Activated CD4-positive, alpha-beta T cell treated with anti-CD3 and anti-CD28 coated beads for 36 hours (primary cell): ENCODE measurements at places on chromosomes 2 and 18. TPM values are rescaled to one million over a fixed set of nuclear protein-coding genes. Genes with fewer than 3 reads are reported as not detected.
A peak's percentile ranks its signal among the peaks of the same experiment; 100 is the strongest.

DNA sequence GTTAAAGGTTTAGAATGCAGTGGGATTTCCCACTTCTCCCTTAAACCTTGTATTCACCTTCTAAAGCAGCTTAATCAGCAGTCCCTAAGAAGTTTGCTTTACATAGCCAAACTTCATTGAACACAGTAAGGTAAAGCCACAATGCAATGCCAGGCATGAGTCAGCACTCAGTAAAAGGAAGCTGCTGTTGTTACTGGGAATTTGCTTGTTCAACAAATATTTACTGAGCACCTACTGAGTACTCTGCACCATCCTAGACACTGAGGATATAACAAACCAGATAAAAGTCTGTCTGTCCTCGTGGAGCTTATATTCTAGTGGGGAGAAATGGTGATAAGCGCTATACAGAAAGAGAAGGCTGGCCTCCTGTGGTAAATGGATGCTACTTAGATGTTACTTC is 162.7 kb downstream of the PKP4 start:
- DNase-seq = no peak

GRCh38 chr2:96345438-96345837 is 9.9 kb downstream of the NCAPH start:
- DNase-seq = peak; percentile 15

DNA sequence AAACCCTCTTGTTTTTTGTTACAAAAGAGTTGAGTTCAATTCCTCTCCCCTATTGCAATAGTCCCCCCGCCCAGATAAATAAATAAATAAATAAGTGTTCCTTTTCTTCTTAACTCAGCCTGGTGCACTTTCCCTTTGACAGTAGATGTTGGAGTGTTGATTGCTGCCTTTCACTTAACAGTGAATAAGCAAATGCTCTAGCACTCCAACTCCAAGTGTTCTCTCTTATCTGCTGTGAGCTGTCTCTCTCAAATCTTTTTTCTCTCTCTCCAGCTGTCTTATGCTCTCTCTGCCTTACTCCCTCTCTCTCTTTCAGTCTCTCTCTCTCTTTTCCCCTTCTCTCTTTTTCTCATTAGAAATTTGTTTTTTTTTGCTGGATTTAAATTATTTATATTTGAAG is 216.7 kb downstream of the TMX3 start:
- DNase-seq = no peak

DNA sequence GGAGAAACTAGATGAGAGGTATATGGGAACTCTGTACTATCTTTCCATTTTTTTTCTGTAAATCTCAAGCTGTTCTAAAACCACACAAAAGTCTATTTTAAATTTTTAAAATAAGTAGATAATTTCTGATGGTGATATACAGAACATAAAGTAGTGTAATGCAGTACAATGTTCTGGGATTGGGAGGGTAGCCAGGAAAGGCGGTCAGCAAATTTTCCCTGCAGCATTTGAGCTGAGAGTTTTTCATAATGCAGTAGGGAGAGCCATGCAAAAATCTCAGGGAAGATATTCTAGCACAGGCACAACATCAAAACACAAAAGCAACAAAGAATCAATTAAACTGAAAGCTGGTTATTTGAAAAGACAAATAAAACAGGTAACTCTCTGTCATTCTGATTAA is 141.5 kb downstream of the NCKAP5 start:
- no peak for DNase-seq

GRCh38 chr2:217433522-217433921 is 569.3 kb downstream of the TNS1 start:
- no peak for DNase-seq

DNA sequence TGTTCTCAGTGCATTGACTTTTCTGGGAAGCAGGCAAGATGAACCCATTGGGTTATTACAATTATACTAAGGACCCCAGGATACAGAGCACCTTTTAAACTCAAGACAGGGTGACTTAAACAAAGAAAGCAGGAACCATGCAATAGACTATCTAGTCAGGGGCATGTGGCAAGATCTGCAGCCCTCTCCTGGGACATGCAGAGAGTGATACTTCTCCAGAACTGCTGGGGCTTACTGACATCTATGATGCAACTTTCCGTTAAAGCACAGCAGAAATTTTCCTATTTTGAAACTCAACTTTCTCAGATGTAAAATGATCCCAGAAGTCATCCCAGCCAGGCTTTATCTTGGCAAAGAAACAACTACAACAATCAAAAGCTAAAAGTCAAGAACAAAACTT is 162.2 kb upstream of the HNMT start:
- DNase-seq = no peak

DNA sequence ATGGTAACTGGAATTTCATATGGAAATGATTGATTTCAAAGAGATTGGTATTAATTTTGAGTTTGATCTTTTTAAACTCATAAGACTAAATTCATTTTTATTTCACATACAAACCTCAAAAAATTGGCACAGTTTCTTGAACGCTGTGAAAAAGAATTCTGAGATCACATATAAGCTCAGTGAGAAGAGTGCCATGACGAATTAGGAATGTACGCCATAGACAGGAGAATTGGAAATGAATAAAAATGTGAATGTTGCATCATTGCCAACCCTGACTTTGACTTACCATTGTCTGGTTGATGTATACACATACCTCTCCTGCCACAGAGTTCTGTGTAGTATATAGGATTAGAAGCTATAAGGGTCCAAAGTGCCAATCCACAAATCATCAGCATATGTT is 290.4 kb upstream of the ZC3H15 start:
- DNase-seq = no peak

DNA sequence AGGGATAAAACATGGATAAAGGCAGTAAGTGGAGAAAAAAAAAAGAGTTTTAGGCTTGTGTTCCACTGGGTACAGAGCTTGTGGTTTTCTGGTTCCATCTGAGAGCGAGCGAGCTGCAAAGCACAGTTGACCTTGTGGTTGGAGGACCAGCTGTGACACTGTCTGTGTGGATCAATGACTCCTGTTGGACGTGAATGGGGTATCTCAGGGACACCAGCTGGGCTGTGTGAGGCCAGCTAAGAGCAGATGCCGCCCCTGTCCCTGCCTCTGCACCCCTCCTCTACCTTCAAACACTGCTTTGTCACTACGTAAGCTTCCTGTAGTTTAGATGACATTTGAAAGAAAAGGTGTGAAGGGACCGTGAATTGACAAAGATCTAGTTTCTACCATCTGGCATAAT is 67.8 kb downstream of the QPCT start:
- DNase-seq = no peak

DNA sequence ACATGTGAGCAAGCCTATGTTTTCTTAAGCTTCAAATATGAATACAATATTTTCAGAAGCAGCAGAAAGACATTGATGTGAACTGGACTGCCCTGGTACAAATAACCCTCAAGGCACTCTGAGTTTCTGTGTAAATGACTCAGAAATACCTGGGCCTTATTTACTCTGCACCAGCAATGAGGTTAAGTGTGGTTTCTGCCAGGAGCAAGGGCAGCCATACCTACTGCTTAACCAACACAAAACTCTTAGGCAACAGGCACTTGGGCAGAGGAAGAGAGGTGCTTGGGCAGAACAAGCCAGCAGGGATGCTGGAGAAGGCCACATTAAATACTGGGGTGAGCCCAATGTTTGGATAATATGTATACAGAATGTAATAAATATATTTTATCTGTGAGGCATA is 29.4 kb upstream of the ARL5A start:
- DNase-seq = no peak

DNA sequence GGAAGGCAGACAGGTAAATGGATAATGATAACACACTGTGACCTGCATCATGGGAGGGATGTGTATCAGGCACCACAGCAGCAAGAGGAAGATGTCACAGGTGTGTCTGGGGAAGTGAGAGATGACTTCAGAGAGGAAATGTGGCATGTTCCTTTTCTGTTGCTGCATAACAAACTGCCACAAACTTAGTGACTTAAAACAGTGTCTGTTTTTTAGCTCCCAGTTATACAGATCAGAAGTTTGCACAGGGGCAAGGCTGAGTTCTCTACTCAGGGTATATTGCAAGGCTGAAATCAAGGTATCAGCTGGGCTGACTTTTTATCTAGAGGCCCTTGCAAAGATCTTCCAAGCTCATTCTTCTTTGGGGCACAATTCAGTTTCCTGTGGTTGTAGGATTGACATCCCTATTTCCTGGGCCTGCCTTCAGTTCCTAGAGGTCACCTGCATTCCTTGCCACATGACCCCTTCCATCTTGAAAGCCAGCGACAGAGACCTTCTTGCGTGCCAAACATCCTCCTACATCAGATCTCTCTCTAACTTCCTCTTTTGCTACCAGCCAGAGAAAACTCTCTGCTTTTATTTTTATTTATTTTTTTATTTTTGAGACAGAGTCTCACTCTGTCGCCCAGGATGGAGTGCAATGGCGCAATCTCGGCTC is 2.1 kb upstream of the MAP3K2 start:
- DNase-seq = no peak

- peak; percentile 56 for DNase-seq
Observed at GRCh38 chr2:26344581-26345282, 1.2 kb upstream of the SELENOI start.

DNA sequence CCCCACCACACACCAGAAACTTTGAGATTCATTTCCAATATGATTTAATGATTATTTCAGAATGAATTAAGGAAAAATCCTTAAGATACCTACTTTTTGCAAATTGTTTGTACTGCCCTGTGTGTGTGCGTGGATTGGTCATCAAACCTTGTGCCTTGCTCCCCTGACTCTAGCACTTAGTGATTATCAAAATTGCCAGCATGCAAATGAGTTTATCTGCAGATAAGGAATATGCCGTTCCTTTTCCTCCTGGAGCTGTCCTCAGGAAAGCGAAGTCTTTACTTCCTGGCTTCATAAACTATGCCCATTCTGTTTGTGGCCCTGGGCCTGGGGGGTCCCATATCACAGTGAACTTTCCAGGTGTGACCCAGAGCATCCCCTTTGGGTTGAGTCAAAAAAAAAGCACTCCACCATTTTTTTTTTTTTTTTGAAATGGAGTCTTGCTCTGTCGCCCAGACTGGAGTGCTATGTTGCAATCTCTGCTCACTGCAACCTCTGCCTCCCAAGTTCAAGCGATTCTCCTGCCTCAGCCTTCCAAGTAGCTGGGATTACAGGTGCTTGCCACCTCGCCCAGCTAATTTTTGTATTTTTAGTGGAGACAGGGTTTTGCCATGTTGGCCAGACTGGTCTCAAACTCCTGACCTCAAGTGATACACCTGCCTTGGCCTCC is 11.4 kb downstream of the CHMP1B start:
- DNase-seq = no peak

DNA sequence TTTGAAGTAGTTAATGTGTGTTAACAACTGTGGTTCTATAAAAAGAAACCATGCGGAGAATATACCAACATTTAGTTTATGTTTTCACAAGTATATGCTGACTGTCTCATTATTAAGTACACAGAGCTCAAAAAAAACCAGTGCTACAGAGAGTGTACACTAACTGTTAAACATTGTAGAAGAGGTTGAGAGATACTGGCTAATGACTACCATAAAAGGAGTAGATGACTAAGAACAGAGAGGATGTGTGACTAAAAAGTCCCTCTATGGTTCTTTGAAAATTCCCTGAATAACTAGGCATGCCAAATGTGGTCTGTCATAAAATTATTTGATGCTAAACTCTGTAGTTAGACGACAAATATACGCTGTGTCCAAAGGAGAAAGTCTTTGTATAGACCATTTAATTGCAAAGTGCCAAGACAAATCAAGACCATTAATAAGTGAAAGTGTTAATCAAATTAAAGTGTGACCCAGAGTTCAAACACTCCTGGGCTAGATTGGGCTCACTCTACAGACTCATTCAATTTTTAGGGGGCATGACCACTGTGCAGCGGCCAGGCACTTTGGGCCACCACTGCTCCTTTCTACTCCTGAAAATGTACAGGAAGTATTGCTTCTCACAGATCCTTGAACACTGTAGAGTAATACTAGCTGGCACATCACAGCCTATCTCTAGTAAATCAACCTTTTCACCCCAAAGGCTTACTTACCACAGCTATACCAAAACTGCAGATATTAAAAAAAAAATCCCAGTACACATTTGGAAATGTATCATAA is 45.1 kb upstream of the SERTAD2 start:
- DNase-seq = no peak

DNA sequence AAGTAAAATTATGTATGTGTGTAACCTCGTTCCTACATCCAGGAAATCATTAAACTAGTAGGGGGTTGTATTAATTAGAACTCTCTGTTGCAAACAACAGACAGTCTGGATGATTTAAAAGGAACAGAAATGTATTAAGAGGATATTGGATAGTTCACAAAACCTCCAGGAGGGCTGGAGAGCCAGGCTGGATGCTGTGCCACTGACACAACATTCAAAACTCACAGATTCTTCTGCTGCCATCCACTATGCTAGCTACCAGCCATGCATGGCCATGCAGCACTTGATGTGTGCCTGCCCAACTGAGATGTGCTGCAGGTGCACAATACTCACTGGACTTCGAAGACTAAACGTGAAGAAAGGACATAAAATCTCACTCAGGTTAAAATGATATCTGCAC is 48.2 kb upstream of the SH3RF3 start:
- no peak for DNase-seq

- DNase-seq = no peak
Observed at GRCh38 chr2:62410015-62410453, 96.0 kb downstream of the TMEM17 start.

DNA sequence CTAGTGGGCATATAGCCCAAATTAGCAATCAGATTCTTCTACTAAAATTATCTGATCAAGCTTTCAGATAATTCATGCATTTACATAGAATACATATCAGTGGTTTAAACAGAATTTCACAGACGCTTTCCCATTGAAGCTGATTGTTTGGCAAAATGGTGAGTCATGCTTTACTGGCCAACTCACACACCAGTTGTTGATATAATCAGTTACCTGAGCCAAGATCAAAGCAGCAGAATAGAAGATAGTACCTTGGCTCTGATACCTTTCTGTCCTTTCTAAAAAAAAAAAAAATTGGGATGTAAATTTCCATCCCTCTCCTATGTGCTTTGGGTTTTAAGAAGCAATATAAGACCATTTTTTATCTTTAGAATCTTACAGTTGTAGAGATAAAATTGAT is 178.0 kb downstream of the MCFD2 start:
- no peak for DNase-seq

DNA sequence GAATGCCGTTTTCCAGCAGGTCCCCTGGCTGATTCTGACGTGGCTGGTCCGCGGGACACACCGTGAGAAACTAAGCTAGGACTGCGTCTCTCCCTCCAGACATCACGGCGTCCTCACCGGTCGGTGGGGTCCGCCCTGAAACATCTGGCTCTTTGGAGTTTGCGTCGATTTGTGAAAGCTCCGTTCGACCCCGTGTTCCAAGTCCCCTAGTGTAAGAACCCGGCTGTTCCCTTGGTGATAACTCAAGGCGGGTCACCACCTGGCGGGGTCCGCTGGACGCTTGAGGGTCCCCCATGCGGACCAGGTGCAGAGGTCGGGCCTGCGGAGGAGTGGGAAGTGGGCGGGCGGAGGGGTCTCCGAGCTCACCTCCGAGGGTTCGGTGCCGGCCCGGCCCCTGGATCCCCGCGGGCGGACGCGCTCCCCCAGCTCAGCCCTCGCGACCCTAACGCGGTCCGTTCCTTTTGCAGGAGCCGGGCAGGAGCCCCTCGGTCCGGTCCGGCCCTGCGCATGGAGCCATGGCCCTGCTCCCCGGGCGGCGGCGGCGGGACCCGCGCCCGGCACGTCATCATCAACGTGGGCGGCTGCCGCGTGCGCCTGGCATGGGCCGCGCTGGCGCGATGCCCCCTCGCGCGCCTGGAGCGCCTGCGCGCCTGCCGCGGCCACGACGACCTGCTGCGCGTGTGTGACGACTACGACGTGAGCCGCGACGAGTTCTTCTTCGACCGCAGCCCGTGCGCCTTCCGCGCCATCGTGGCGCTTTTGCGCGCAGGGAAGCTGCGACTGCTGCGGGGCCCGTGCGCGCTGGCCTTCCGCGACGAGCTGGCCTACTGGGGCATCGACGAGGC is 65.6 kb downstream of the KCNG2 start:
- DNase-seq = peak; percentile 2

The REEP1 gene
- total RNA-seq = 0.19 TPM

The CDK15 gene
- not detected for total RNA-seq

The GPR39 gene
- not detected for total RNA-seq
